Activated CD4-positive, alpha-beta T cell treated with anti-CD3 and anti-CD28 coated beads, Interleukin-2, amount 50 U/mL, for 48 hours (primary cell): ENCODE measurements at places on chromosomes 13 and 19.

GRCh38 chr19:45147835-45148676 is 12.7 kb downstream of the NKPD1 start:
- no peak for DNase-seq

DNA sequence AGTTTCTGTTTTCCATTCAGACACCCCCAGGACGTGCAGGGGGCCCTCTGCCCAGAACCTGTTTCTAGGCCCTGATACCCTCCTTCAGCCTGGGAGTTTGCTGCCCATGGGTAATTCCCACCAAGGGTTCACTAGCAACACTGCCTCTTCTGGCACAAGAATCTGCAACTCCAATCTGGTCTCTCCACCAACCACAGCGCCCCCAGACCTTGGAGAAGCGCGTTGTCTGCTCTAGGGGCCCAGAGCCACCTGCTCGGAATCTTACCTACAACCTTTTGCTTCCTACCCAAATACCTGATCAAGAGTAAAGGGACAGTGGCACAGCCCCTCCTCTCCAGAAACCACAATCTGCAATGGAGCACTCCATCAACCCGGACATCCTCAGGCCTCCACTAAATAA is 763 bp downstream of the ZNF180 start:
- no peak for DNase-seq

DNA sequence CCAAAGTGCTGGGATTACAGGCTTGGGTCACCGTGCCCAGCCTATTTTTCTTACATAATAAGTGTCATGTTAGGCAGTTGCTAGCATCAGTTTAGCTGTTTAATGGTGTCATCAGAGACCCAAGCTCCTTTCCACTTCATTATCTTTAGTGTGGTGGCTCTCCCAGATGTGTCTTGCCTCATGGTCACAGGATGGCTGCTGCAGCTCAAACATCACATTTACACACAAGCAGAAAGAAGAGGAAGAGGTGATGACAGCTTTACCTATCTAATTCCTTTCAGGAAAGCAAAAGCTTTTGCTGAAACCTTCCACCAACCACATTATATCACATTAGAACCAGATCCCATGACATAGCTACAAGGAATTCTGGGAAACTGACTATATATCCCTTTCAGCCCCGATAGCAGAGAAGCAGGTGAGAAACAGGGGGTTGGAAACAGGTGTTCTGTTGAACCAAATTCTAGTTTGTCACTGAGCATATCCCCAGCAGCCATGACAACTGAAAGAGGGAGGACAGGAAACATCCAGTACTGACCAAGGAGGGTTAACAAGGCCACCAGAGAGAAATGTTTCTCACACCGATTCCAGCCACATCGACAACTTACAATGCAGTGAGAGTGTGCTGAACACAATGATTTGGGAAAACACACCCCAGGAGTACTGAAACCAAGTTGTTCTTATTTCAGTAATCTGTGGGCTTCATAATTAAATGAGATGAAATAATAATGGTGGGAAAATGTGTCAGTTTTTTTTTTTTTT is 617.0 kb downstream of the UQCRFS1 start:
- DNase-seq = no peak

DNA sequence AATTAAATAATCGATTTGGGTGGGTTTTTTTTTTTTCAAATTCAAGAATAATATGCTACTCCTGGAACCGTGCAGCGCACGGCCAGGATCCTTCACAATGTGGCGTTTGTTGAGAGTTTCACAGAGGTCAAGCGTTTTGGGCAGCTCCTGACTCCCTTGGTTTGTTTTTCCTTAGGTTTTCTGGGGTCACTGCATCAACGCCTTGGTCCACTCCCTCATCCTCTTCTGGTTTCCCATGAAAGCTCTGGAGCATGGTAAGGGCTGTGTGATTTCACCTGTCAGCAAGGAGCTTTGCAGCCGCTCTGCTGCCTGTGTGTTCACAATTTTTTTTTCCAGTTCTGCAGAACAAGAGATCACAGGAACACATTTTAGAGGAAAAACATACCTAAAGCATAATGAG is 212.4 kb downstream of the SHISA2 start:
- DNase-seq = no peak
